ENCODE measurements at places on chromosomes 16 and 17.

- no peak for DNase-seq
These were observed 705.7 kb downstream of the MAF start for GRCh38 chr16:78894886-78895285.

GRCh38 chr17:57016764-57017116 is 38.8 kb downstream of the SCPEP1 start:
- no peak for DNase-seq

DNA sequence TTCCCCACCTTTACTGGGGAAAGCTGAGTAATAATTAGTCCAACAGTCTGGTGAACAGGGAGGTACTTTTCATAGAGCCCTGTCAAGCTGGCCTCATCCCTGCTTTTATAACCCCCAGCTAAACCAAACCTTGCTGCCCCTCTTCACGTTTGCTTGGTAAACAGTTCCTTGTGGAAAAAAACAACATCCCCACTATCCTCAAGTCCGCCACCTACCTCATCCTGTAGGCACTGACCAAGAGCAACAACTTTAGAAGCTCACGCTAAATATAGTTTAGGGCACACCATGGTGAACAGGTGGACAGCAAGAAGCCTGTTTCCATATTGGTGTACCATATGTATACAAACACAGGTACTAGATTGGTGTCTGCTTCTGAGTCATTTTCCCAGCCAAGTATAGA is 16.5 kb downstream of the NFE2L1 start:
- no peak for DNase-seq

- no peak for DNase-seq
These were observed 45.3 kb downstream of the WNT3 start for GRCh38 chr17:46773221-46773605.

DNA sequence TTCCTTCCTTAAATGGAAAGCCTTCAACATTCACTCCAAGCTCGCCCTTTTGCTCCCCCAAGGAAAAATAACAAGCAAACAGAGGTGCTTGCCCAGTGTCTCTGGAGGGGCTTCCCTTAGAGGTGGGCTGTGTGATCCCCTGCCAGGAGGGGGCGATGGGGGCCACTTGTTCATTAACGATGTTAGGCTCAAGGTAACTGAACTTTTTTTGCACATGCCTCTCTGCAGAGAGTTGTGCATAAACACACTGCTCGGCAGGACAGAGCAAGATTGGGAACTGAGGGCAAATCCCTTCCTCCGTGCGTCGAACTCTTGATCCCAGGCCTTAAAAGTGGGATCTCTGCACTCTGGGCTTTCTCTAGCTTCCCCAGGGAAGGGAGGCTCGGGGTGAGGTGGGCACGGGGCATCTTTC is 15.5 kb upstream of the NAGLU start:
- DNase-seq, result no peak
